A549 treated with DMSO at 1 μM for 4 hours (cell line): ENCODE measurements at places on chromosomes 13 and 19. TPM values are rescaled to one million over a fixed set of nuclear protein-coding genes. Genes with fewer than 3 reads are reported as not detected.

The IRGC gene
- total RNA-seq: not detected in 5 replicates

The ICAM4 gene
- total RNA-seq: 0.09 to 0.17 TPM (median 0.11 TPM) in 4 of 5 replicates, not detected in the other

The ACTL9 gene
- total RNA-seq: not detected in 5 replicates

The SERP2 gene
- total RNA-seq: not detected in 5 replicates

The ZNF101 gene
- 4.5 to 5.6 TPM (median 5.3 TPM) in 5 replicates for total RNA-seq

The CLEC17A gene
- not detected in 5 replicates for total RNA-seq

The INSR gene
- total RNA-seq: 2.4 to 3.1 TPM (median 2.9 TPM) in 5 replicates

The SLC25A42 gene
- 0.43 to 1.1 TPM (median 0.89 TPM) in 5 replicates for total RNA-seq
